ENCODE measurements at places on chromosomes 4 and X.

- DNase-seq = no peak
Measured at GRCh38 chr4:20323991-20324390, 72.3 kb downstream of the SLIT2 start.

DNA sequence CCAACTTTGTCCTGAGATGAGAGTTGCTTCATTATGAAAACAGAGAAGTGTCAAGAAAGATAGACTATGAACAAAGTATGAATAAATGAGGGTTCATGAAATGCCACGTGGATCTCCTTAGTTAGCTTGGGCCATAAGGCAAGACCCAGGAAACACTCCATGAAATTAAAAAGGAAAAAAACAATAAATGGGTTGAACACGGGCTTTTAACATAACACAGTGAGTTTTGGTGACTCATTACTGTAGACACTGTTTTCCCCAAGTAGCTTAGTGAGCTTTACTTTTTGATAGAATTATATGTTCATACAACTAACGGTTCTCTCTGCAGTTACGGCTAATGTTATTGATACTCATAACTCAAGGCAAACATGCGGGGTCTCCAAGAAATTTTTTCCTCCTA lies 265.0 kb downstream of the DHX15 start:
- DNase-seq = no peak

DNA sequence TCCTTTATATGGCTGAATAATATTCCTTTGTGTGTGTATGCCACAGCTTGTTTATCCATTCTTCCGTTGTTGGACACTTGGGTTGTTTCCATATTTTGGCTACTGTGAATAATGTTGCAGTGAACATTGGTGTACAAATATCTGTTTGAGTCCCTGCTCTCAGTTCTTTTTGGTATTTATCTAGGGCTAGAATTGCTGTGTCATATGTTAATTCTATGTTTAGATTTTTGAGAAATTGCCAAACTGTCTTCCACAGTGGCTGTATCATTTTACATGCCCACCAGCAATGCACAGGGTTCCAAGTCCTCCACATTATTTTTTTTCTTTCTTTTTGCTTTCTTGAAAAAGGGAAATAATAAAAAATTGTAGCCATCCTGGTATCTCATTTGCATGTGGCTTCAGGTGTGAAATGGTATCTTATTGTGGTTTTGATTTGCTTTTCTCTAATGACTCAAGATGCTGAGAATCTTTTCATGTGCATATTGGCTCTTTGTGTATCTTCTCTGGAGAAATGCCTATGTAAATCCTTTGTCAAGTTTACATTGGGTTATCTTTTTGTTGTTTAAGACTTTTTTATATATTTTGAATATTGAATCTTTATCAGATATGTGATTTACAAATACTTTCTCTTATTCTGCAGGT lies 129.7 kb downstream of the RAPGEF2 start:
- DNase-seq = no peak

- DNase-seq = no peak
Measured at GRCh38 chr4:154471032-154471431, 20.6 kb downstream of the DCHS2 start.

- DNase-seq = no peak
Measured at GRCh38 chrX:50874876-50875275, 35.7 kb upstream of the BMP15 start.

- DNase-seq = no peak
Measured at GRCh38 chr4:76420762-76421581, at the start of gene CCDC158. TSS of gene CCDC158 (minus strand) at chr4:76421141. CDS start at chr4:76403207, 17,934 bp downstream.

GRCh38 chrX:84064814-84065213 lies 123.2 kb downstream of the RPS6KA6 start:
- no peak for DNase-seq

GRCh38 chr4:20840648-20841190 lies 140.5 kb downstream of the PACRGL start:
- DNase-seq = no peak

DNA sequence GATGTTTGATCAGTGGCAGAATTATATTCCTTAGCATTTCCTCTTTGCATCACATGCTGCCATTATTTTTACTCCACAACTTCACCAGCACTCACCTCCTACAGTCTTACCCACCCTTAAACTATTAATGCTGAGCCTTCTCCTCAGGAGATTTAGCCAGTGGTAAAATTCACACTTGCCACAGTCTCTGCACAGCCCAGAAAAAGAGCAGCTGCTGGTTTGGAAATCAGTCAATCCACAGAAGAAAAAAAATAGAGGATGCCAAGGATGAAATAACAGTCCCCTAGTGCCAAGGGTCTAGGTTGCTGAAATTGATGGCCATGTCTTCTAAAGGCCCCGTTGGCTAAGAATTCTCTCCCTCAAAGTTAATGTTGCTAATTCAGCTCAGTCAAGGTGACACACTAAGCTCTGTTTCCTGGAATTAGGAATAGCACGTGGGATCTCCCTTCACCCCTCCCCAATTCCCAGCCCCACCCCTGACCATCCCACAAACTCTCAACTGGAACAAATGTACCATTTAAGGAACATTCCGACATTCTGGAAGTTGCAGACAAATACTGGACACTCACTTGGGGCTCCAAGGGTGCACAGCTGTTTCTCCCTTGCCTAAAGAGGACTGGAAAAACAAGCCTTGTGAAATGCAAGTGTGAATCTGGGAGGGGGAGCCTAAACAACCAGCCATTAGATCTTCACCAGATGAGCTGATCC lies 5.7 kb downstream of the ATP1B4 start:
- no peak for DNase-seq

- DNase-seq = no peak
Measured at GRCh38 chr4:89781321-89781720, 55.6 kb downstream of the SNCA start.

DNA sequence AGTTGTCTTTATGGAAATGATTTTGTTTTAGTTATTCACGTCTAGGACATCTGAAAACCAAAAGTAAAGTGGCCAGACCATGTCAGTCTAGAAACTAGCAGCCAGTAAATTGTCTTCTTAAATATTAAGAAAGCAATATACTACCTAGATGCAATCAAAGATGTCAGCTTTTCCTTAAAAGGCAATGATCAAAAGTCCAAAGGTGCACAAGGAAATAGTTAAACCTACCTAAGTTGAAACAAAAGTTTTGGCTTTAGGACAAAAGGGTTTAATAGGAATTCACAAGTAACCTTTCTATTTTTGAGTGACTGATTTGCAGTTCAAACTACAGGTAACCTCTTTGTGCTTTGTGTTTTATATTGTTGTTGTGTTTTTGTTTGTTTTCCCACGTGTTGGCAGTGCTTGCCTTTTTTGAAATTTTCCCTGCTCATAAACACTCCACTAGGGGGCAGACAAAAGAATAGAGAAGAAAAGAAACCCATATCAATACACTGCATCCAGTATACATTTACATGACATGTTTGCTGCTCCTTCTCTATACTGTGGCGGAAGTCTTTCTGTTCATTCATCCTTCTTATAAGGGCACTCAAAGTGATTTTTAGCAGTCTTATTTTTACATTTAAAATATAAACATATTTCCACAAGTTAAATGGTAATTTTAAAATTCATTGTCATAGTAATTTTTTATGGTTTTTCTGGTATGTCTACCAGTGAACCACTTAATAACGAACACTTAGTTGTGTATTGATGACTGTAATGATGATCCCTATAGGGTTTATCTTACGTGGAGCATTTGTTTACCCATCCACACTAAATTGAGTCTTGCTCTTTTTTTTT lies 62.7 kb downstream of the GAB1 start:
- DNase-seq = no peak

DNA sequence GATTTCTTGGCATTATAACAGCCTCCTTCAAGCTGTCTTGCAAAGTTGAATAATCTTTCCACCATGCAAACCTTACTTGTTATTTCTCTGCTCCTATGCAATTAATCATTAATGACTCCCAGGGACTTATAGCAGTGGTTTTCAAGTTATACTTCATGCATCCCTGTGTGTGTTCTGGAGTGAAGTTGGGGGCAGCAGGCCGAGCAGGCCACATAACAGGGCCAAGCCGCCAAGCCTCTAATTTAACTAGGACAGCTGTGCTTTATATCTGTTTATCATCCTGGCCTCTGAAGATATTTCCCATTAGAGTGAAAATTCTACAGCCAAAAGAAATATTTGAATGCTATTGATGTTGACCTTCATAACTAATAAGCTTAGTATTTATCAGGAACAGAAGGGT lies 133.5 kb upstream of the PAK3 start:
- DNase-seq = no peak

Measured in cortex of kidney (tissue), 1 donor.